ENCODE measurements at places on chromosomes 4 and X.

- no peak for DNase-seq
Observed at GRCh38 chr4:112099701-112100297, 45.5 kb upstream of the FAM241A start.

DNA sequence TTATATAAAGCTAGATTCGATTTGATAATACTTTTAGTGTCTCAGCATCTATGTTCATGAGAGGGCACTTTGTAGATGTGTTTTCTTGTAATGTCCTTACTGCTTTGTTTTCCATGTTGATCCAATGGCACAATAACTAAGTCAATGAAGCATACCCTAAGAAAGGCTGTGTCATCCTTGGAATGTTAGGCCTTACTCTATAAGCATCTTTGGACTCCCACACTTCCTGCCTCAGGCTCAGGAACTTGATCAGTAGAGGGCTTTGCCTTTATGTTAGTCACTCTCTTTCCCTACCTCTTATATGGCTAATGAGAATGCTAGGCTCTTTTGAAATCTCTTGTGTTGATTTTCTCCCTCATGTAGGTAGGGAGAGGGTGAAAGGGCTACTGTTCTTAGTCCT, 33.2 kb upstream of the EDA2R start:
- no peak for DNase-seq

GRCh38 chrX:16870862-16871815, 977 bp upstream of the RBBP7 start:
- no peak for DNase-seq

DNA sequence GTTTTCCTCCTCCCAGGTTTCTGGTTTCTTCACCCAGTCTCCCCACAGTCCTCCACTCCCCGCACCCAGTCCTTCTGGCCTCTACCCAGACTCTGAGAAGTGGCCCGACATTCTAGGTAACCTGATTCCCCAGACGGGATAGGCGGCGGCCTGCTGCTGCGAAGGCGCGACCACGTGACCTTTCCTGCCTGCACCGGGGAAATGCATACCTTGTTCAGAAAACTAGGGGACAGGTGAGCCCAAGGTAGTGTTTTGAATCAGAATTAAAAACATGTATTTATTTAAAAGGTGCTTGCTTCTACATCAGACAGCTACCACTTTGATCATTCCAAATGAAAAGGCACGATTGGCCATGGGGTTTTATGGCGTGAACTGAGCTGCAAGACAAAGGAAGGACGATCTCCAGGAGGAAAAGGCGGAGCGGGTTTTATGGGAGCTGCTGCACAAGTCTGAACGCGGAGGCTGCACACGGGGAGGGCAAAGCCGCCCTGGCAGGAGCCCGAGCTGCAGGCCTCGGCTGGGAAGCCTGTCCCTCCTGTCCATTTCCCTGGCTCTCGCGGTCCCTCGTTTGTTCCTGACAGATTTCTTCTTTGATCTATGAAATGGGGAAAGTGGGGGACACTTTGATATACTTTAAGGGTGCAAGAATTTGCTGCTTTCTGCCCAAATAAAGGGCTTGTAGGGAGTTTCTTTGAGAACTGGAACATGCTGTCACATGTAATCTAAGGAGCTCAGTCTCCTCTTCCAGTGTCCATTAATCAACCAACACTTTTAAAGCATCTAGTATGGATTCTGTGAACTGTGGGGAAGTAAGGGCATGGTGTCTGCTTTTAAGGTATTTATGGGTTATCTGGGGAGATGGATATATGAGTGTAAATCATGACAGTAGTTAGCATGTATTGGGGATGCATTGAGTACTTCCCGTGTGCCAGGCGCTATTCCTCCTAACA, 150.9 kb downstream of the SPRY1 start:
- no peak for DNase-seq

DNA sequence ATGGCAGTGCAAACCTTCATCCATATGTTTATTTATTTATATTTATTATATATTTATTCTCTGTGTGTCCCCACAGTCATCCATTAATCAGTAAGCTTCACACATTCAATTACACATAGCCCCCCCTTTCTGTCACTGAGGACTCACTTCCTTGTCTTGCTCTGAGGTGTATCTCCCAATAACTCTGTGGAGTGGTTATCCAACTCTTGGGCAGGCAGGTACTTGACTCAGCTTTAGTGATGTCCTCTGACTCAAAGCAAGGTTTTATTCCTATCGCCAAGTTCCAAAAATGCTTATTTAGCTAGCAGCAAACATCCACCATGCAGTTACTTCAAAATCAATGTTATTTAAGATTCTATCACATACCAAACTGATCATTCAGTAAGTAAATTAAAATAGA, 25.2 kb upstream of the NDP start:
- DNase-seq, result no peak

DNA sequence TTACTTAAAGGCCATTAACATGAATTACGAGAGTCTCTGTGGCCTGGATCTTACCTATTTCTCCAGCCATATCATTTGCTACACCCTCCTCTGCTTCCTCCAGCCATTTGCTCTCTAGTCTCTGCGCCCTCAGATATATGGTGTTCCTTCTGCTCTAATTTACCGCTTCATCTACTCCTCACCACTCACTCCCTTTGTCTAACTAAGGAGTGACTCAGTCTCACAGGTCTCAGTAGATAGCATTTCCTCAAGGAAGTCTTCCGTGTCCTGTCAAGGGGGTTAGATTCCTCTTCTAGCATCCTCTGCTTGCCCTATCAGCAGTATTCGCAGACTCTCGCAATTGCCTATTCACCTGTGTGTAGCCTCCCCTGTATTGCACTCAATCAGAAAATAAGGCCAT, 892.1 kb upstream of the INTU start:
- DNase-seq, result no peak

DNA sequence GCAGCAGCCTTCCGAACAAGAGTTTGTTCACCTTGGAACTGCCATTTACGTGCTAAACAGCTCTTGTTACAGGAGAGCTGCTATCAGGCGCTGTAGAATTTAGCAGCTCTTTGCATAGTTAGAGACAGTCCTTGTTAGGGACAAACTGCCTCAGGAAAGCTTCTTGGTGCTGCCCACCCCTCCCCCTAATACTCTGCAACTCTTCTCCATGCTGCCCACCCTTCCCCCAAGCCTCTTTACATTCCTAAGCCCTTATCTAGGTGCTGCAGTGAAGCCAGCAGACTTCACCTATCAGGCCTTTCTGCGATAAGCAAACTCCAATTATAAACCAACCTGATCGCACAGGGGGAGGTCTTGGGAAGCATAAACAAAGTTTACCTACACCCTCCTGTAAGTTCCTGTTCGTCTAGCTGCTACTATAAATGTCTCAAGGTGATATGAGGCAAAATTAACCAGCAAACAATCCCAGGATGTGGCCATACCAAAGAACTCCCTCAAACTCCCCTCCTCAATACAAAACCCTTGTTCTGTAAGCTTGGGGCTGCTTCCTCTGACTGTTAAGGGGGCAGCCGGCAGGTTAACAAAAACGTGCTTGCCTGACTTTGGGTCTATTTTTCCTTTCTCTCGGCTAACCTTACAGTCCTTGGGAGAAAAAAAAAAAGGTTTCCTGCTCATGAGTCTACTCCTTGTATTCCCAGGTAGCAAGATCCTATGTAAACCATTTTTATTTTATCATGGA, 74.0 kb upstream of the GC start:
- no peak for DNase-seq

GRCh38 chrX:26558719-26559386, 342.9 kb downstream of the MAGEB5 start:
- DNase-seq, result no peak

- DNase-seq, result no peak
Observed at GRCh38 chrX:7244405-7244804, 96.5 kb upstream of the PUDP start.

- no peak for DNase-seq
Observed at GRCh38 chr4:139330283-139330682, 28.0 kb upstream of the NDUFC1 start.

DNA sequence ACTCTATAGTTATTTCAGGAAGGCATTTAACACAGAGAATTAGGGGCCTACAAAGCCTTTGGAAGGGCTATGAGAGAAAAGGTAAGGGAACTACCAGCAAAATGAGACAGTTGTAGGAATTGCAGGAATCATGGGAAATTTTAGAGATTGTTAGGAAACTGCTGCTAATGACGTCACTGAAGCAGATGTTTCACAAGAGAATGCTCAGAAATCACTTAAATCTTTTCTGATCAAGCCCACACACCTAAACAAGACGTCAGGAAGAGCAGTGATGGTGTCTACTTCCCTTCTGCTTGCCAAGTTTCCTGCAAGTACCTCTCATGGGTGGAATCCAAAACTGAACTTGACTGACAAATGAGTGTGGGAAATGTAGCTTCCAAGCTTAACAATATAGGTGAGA, 5.1 kb downstream of the OR13H1 start:
- no peak for DNase-seq

DNA sequence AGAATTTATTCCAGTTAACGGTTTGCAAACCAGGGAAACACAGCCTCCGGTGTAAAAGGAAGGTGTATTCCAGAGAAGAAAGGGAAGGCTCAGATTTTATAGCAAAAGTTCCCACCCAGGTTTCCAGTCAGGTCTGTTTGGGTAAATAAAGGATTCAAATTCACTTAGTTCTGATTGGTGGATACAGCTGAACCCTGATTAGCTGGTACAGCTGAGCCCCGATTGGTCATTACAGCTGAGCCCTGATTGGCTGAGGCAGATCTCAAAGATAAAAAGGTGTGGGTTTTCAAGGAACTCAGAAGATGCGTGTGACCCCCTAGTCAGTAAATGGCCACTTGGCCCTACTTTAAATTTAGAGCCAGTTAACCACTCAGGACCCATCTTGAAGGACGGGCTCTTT, 6.6 kb downstream of the CLRN2 start:
- no peak for DNase-seq

- no peak for DNase-seq
Observed at GRCh38 chr4:16225167-16225862, 956 bp downstream of the TAPT1 start.

DNA sequence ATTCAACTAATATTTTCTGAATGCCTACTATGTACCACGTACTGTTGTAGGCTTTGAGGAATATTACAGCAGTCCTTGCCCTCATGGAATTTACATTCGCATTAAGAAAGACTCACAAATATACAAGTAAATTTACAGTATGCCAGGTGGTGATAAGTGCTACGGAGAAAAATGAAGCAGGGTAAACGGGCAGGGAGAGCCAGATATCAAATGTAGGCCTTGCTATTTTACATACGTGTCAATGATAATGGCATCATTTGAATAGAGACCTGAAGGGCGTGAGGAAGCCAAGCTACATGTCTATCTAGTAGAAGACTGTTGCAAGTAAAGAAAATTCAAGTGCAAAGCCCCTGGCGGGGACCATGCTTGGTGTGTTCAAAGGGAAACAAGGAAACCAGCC, 65.2 kb downstream of the AMMECR1 start:
- DNase-seq, result no peak

DNA sequence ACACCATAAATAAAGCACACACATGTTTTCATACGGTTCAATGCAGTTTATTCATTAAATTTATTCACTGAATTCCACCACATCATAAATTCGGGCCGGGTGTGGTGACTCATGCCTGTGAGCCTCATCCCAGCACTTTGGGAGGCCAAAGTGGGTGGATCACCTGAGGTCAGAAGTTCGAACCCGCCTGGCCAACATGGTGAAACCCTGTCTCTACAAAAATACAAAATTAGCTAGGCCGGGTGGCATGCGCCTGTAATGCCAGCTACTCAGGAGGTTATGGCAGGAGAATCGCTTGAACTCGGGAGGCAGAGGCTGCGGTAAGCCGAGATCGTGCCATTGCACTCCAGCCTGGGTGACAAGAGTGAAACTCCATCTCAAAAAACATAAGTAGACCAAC, 131.6 kb downstream of the PDS5A start:
- DNase-seq, result no peak

GRCh38 chrX:118286066-118286762, 59.7 kb upstream of the WDR44 start:
- no peak for DNase-seq

- DNase-seq, result no peak
Observed at GRCh38 chr4:69861756-69862155, 1.8 kb upstream of the SULT1E1 start.

DNA sequence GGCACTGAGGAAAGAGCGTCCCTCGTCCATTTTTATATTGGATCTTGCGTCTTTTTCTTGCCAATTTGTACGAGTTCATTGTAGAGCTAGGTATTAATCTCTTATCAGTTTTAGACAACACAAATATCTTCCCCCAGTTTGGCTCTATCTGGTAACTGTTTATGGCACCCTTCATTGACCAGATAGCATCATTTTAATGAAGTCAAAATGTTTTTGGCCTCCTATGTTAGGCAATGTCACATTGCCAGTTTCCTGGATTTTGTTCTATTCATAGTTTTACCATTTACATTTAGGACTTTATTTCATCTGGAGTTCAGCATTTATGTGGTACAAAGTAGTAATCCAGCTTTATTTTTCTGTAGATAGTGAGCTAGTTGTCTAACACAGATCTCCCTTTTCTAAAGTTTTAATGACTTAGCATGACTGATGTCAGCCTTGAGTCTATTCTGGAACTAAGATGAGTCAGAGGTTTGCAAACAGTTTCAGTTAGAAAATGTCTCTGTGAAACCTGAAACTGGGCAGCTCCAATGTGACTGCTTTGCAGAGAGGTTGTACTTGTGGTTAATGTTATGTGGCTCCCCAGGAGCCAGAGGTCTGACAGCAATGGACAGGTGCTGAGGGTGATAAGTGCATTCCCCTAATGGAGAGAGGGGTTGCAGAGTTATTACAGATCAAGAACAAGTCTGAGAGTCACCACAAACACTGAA, 5.3 kb upstream of the STBD1 start:
- no peak for DNase-seq
